ENCODE measurements at places on chromosomes 3 and 15.

DNA sequence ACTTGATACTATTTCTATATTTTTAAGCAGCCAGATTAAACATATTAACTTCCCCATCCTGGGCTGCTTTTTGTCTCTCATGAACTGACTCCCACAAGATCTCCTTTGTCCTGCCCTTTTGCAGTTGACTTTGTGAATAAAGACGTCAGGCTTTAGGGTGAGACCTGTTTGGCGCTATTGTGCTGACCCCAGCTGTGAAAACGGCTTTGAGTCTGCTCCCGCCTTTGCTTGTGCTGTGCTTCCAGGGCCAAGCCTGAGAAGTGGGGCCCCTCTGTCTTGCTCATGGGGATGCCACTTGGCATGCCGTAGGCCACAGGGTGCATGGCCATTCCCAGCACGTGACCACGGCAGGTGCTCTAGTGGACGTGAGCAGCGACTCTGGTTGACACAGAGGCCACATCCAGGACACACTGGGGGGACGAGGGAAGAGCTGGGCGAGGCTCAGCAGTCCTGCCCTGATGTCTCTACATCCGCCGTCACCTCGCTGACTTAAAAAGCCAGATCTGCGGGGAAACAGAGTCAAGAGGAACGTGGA, 268.9 kb upstream of the LYSMD4 start:
- no peak for DNase-seq

- no peak for DNase-seq
Measured at GRCh38 chr3:52292247-52293065, 4.8 kb downstream of the GLYCTK start.

DNA sequence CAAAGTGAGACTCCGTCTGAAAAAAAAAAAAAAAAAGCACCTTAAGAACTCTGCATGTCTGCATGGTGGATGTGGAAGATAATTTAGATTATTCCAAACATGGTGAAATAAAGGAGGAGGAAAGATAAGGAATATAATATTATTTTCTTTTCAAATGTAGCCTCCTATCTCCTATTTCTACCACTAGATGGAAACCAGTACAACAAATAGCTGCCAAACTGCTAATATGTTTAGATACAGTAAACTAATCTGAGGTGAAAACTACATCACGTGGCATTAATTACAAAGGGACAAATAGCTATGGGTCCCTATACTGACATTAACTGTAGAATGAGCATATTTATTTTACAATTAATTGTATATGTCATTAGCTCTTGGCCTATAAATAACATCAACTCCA, 197.8 kb downstream of the TBC1D5 start:
- DNase-seq, result no peak

GRCh38 chr3:71500696-71501095, 82.8 kb downstream of the FOXP1 start:
- no peak for DNase-seq

GRCh38 chr3:153158961-153159735, 2.9 kb upstream of the RAP2B start:
- peak; percentile 73 for DNase-seq

GRCh38 chr3:44984335-44984734, 8.3 kb downstream of the EXOSC7 start:
- DNase-seq, result no peak

GRCh38 chr3:188458756-188459155, 304.8 kb downstream of the LPP start:
- DNase-seq, result no peak

DNA sequence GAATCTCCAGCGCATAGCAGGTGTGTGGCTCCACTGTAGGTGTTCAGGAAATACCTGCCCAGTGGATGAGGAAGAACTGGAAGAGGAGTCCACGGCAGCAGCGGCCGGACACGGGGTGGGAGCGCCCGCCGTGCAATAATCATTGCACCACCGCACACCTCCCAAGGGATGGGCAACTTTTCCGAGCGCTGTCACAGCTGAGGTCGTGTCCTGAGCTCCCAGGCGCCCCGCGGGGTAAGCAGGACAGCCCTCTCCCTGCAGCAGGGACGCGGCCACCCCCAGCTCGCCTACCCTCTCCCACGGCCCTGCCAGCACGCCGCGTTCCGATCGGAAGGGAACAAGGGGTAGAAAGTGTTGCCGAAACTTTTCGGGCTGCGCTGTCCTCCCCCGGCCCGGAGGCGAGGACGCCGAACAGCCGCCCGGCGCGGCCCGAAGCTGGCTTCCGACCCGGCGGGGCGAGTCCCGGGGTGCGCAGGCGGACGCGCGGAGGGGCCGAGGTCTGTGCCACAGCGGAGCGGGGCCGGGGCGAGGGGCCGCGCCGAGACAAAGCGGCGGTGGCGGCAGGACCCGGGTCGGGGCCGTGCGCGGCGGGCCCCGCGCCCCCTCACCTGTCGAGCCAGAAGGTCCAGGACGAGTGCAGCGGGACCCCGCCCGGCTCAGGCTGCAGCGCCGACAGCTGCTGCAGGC, 475 bp downstream of the EIF4E3 start:
- DNase-seq, result peak; percentile 41

DNA sequence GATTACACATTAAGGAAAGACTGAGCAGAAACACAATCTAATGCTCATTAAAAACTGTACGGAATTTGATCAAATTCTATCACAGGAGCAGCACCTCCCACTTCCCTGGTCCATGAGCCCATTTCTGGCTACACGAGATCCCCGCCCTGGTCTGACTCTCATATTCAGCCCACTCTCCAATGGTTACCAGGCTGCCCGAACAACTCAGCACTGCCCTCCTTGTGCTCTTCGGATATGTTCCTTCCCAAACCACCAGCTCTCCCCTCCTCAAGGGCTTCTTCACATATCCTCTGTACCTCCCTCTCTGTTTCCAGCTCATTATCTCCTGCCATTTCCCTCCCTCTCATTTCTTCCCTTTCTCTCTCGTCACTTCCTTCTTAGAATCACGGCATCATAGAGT, 180.5 kb downstream of the RSL24D1 start:
- DNase-seq, result no peak

- peak; percentile 14 for DNase-seq
Measured at GRCh38 chr15:48823237-48823636, 12.4 kb upstream of the CEP152 start.

GRCh38 chr3:62109534-62109933, 263.8 kb downstream of the FEZF2 start:
- DNase-seq, result no peak

DNA sequence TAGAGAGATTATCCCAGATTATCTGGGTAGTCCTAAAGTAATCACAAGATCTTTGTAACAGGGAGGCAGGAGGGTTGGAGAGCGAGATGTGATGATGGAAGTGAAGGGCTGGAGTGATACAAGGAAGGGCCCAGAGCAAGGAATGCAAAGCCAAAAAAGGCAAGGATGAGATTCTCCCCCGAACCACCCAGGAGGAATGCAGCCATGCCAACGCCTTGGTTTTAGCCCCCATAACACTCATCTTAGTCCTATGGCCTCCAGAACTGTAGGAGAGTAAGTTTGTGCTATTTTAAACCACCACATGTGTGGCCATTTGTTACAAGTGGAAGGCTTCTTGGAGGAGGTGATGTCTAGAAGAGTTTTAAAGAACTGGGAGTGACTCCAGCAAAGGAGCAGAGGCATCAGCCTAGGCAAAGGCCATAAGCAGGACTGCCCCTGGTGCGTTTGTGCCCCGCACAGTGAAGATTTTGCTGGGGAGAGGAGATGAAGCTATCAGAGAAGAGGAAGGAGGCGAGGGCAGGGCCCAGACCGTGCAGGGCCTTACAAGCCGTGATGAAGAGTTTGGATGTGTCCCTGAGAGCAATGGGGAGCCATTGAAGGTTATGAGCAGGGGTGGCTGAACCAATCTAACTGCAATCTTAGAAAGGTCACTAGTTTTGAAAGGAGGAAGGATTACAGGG, 25.3 kb upstream of the CORO2B start:
- DNase-seq, result no peak

DNA sequence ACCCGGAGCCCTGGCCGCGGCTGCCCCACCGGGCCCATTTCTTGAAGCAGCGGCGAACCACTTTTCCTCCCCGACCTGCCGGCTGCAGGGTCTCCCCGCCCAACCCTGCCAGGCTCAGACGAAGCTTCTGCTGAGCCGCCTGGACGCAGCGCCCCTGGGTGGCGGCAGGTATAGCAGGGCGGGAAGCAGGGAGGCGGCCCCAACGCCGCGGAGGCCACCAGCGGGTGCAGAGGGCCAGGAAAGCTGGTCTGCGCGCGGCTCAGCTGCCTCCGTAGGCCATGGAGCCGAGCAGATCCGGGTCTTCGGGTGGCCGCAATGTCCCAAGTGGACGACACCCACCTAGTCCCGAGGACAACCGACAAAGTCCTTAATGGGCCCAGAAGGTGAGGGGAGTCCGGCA, 21.9 kb upstream of the SRPRB start:
- no peak for DNase-seq

DNA sequence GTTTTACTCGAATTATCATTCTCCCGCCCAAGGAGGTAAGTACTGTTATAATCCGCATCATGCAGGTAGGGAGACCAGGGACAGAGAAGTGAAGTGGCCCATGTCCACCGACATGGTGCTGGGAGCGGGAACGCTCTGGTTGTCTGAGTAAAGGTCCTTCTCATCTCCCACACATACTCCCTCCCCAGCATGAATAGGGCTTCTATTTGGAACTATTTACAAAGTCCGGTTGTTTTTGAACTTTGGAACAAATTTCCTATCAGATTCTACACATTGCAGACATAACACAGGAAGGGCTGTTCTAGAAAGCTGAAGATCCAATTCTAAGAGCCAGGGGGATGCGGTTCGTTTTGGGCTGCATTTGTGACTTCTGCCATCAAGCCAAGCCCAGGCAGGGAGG, 94.8 kb upstream of the TLE3 start:
- DNase-seq, result no peak

DNA sequence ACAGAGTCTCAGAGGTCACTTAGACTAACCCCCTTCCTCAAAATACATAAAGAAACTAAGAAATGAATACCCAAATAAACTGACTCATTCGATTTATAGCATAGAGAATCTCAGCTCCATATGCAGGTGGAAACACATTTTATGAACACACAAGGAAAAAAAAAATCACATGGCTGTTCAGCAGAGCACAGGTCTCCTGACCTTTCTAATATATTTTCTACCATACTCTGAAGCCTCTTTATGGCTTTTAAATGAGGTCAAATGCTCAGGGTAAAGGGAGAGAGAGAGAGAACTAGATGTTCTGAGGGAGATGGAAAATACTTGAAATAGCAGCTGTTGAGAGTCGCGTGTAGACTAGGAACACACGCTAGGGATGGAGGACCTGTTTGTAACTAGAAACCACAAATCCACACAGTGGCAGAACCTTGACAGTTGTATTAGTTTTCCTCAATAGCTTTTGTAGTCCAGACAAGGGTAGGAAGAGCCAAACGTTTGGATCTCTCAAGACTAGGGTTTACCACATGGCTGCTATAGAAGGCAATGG, 165.3 kb downstream of the FMN1 start:
- no peak for DNase-seq

DNA sequence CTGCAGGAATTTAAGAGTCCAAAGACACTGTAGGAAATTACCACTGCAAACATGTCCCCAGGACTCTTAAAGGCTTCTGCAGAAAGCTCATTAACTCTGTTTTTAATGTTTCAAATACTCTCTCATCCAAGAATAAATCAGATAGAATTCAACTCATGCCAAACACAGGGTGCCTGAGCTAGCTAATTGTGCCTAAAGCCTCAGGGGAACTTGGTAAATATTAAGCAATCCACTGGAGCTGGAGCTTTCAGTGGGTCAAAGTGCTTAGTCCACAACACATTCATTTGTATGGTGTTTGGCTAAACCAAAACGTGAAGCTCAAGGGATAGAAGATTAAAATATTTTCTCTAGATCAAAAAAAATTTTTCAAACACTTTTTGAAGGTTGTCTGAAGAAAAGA, 131.4 kb downstream of the THRB start:
- peak; percentile 84 for DNase-seq

DNA sequence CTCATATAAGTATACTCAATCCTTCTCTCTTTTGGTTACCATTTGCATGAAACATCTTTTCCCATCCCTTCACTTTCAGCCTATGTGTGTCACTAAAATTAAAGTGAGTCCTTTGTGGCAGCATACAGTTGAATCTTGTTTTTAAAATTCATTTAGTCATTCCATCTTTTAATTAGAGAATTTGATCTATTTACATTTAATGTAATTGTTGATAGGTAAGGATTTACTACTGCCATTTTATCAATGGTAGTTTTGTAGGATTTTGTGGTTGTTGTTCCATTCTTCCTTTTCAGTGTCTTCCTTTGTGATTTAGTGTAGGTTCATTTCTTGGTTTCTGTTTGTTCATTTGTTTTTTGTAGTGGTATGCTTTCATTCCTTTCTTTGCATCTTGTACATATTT, 191.9 kb upstream of the CTNNB1 start:
- no peak for DNase-seq

DNA sequence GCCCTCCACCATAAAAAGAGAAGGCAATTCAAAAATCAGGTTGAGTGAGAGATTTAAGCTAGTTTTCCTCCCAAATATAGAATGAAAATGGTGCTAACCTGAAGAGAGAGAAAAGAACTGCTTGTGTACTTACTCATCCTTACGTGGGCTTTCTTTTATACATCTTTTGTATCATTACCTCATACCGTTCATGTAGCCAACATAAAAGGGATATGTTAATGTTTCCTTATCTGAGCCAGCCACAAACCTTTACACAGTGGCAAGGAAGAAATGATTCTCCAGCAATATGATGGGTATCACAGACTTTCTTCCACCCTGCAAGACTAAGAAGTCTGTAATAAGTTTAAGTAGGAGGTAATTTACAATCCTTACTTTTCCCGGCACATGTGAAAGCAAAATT, 600.8 kb upstream of the ZNF385D start:
- no peak for DNase-seq

GRCh38 chr3:87674397-87675161, 384.2 kb downstream of the CGGBP1 start:
- DNase-seq, result no peak

- DNase-seq, result no peak
Measured at GRCh38 chr3:13237776-13238490, 164.7 kb upstream of the IQSEC1 start.

- DNase-seq, result no peak
Measured at GRCh38 chr3:98793971-98794370, 30.8 kb downstream of the ST3GAL6 start.

GRCh38 chr15:90592131-90592881, 62.6 kb downstream of the CRTC3 start:
- DNase-seq, result no peak

DNA sequence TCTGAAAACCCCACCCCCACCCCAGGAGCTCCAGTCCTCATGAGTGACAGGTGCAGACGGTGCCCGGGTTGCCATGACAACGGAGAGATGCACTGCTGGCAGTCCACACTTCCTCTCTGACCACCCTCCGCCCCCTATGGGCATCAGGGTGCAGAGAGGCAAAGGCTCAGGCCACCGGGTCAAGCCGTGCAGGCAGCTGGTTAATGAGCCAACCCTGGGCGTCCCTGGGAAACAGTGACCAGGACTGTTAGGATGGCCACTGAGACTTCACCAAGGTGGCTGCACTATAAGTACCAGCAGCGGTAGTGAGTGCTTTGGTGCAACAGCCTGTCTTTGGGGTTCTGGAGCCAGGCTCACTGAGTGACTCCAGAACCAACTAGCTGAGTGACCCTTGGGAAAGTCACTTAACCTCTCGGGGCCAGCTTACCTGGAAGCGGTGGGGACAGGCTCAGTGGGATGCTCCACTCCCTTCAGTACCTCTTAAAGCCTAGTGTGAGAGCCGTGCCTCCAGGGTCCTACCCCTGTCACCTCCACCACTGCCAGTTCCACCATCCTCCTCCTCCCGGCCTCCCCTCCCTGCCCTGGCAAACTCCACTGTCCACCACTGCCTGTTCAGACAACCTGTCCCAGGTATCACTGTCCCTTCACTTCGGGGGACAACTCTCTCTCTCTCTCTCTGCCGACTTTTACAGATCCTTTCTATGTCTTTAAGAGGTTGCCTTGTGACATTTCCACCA, 121.0 kb upstream of the PRR20G start:
- DNase-seq, result peak; percentile 5

- no peak for DNase-seq
Measured at GRCh38 chr3:27322634-27323033, 46.5 kb downstream of the NEK10 start.
